ENCODE measurements at places on chromosomes 11 and 22.

DNA sequence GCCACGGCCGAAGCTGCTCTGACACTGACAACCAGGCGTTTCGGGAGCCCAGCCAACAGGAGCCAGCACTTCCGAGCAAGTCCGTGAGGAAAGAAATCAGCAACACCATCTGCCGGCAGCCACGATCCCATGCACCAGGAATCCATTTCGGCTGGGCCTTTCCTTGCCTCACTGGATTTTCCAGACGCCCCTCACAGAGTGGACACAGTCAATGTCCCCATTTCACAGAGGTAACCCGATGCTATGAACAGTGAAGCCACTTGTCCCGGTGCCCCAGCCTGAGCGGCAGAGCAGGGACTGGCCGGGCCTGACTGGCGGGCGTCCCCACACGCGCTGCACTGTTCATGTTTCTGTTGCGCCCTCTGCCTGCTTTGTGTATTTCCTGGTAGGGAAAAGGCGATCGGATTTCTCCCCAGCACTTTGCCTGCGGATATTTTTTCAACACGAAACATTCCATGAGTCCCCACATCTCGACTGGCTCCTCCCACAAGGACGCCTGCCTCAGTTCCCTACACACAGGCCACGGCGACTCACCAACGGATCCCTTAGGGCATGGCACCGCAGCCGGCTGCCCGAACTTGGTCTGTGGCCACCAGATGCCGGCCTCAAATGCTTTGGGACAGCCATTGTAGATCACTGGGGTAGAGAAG lies 55.3 kb downstream of the TRMU start:
- DNase-seq: no peak

DNA sequence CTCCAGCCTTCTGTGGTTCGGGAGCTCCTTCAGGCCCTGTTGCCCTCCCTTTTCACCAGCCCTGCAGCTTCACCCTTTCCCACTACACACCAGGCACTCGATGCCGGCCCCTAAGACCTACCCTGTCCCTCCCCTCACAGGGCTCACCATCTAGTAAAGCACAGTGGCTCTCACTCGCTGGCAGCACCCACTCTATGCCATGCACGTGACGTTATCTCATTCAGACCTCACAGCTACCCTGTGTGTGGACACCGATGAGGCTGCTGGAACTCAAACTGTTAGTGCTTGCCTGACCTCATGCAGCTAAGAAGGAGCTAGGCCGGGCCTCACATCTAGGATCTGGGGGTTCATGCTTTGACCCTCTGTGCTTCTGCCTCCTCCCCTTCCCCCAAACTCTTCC lies 45.5 kb downstream of the SCN3B start:
- DNase-seq: no peak

GRCh38 chr11:2849994-2850770 lies 35.4 kb downstream of the CDKN1C start:
- no peak for DNase-seq

- DNase-seq: no peak
Measured at GRCh38 chr22:48098921-48099245, 1336.4 kb downstream of the TBC1D22A start.

DNA sequence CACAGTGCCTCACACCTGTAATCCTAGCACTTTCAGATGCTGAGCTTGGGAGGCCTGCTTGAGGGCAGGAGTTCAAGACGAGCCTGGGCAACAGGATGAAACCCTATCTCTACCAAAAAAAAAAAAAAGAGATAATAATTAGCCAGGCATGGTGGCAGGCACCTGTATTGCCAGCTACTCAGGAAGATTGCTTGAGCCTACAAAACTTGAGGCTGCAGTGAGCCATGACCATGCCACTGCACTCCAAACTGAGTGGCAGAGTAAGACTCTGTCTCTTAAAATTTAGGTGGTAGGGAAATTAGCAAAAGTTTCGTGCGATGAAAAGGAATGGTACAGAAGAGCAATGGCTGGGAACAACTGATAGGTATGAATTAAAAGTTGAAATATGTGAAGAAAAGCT lies 18.0 kb downstream of the ST13 start:
- DNase-seq: no peak

GRCh38 chr22:17783312-17783711 lies 9.0 kb upstream of the BID start:
- no peak for DNase-seq

DNA sequence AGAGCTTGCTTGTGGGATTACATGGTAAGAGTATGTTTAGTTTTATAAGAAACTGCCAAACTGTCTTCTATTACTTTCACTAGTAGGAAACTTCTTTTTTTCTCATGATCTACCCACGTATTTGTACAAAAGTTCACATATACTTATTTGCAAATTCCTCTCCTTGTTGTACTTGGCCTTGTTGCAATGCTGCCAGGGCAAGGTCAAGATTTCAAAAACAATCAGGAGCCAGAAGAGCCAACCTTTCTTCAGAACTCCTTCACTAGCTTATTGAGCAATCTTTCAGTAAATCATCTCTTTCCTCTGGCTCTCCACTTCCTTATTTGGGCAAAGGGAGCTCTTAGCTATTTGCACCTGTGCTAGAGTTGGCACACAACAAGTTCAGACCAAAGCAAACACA lies 9.7 kb downstream of the SRSF8 start:
- DNase-seq: peak; percentile 9

GRCh38 chr11:67268081-67268961 lies 2.0 kb downstream of the GRK2 start:
- peak; percentile 85 for DNase-seq

- DNase-seq: no peak
Measured at GRCh38 chr22:35910003-35910769, 118.4 kb downstream of the RBFOX2 start.

DNA sequence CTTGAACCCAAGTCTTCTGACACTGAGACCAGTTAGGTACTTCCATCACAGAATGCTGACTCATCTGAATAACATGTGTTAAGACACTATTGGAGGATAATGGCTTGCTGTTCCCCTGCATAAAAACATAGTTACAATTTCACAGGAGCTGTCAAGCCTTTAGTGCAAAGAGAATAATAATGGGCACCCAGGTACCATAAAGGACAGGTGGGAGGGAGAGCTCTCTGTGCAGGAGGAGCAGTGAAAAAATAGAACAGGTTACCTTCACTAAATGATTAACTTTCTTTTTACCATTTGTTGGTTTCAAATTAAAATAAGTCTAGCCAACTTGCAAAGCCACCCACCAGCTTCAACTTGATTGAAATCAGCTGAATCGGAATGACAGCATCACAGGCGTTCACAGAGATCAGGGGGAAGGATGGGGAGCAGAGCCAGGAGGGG lies 173.2 kb downstream of the DSCAML1 start:
- no peak for DNase-seq

DNA sequence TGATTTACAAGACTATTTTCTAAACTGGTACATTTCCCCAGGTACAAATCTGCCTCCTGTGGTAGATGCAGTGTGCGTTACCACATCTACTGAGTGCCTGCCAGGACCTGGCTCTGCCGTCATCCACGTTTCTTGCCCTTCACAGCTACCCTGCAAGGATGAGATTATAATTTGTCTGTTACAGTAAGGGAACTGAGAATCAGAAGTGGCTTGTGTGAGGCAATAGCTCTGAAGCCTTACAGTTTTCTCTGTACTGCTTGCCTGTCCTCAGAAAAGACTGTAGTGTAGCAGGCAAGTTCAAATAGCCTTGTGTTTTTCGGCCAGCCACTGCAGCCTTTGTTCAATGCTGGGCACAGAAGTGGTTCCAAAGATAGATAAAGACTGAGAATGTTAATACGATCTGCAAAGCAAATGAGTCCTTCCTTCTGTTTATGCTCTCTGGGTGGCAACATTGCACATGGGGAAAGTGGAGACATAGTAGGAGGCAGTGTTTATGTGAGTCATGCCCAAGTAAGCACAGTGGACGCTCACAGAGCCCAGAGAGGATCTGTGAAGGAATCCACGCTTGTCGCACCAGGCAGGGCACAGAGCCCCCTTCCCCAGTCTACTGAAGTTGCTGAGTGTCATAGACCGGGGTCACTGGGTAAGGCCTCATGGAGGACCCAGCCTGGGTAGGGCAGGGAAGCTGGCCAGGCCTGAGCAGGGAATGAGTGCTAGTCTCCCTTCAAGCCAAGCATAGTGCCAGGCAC lies 49.1 kb downstream of the MICAL2 start:
- DNase-seq: no peak

DNA sequence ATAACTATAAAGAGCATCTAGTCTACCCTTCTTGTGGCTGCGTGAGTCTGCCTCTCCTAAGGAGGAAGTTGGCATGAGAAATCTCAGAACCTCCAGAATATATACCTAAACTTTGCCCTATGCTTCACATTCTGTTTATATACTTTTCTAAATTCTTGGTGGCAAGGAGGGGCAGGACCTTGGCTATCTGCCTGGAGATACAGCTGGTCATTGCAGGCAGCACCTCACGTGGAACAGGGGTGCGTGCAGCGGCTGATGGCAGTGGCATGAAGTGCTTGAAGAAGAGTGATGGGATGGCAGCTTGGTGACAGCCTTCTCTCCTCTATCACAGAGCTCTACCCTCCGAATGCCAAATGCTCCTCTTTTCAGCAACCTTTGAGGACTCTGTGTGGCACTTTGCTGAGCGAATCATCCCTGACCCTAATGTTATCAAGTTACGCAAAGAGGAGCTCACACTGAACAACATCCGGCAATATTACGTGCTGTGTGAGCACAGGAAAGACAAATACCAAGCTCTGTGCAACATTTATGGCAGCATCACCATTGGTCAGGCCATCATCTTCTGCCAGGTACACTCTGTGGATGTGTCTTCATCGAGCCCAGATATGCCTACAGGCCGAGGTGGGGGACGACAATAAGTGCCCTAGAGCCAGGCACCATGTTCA lies 12.5 kb downstream of the DDX25 start:
- DNase-seq: no peak

GRCh38 chr22:50186181-50186714 lies 535 bp downstream of the TRABD start:
- no peak for DNase-seq

DNA sequence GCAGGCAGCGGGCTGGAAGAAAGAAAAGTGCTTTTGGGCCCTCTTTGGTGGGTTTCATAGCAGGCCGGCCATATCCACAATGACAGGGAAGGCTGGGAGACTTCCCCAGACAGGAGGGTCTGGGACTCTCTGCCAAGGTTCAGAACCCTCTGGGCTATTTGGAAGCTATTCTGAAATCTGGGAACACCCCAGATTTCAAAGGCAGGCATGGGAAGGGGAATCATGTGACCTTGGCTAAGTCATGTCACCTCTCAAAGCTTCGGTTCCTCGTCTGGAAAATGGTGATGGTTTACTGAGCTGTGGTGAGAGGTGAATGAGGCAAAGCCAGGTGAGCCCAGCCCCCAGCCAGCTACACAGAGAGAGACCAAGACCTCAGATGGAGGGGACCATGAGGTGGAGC lies 4.6 kb downstream of the CASTOR1 start:
- DNase-seq: no peak

- no peak for DNase-seq
Measured at GRCh38 chr22:37559521-37559900, 769 bp upstream of the CDC42EP1 start.

DNA sequence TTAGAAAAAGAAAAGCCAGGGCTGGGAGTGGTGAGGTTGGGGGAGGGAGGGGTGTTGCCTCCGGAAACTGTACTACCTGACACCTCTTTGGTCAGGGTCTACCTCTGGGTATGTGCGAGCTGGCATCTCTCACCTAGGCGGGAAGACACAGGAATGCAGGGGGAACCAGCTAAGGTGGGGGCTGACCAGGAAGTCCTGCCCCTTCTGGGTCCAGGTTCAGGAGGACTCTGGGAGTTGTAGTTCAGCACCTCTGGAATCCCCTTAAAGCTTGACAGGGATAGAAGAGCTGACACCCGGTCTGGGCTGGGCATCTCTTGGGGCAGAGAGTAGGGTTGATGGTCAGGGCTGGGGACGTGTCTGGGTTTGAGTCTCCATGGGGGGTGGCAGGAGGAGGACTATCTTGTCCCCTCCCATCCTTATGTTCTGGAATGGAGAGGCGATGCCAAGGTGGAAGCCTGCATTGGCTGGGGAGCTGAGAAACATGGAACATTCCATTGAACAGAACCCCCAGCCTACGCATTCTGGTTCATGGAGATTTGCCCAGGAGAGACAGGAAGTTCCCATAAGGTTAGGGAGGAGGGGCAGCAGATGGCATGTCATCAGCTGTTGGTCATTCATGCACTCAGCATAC lies 2.1 kb upstream of the KIAA1671 start:
- no peak for DNase-seq

GRCh38 chr11:71501071-71501985 lies 25.7 kb upstream of the KRTAP5-7 start:
- no peak for DNase-seq

GRCh38 chr11:35466058-35466457 lies 46.7 kb upstream of the SLC1A2 start:
- no peak for DNase-seq

DNA sequence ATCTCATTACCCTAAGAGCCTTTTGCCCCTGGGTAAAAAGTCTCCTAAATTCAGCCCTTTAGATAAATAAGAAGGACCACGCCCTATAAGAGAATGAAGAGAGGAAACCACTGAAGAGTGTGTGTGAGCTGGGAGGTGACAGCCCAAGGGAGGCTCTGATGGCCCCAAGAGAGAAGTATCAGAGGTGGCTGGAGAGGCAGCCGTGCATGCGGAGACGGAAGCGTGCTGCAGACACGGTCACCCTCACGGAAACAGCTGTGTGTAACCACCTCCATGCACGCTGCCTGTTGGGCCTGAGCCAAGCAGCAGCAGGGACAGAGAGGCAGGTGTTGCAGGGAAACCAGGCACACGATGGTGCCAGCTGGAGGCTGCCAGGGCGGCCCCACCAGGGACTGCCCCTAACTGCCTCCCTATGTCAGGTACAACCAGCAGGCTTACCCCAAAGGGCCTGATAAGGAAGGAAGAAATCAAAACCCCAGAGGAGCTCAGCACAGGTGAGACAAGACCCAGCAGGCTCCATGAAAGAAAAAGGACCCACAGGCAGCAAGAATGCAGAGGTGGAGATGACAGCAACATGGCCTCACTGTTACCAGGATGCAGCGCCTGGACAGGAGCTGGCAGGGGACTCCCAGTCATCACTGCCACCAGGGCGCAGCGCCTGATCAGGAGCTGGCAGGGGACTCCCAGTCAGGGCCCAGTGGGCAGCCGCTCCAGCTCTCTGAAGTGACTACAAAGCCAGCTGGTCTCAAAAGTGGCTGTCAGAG lies 7.8 kb downstream of the LARGE2 start:
- peak; percentile 64 for DNase-seq

DNA sequence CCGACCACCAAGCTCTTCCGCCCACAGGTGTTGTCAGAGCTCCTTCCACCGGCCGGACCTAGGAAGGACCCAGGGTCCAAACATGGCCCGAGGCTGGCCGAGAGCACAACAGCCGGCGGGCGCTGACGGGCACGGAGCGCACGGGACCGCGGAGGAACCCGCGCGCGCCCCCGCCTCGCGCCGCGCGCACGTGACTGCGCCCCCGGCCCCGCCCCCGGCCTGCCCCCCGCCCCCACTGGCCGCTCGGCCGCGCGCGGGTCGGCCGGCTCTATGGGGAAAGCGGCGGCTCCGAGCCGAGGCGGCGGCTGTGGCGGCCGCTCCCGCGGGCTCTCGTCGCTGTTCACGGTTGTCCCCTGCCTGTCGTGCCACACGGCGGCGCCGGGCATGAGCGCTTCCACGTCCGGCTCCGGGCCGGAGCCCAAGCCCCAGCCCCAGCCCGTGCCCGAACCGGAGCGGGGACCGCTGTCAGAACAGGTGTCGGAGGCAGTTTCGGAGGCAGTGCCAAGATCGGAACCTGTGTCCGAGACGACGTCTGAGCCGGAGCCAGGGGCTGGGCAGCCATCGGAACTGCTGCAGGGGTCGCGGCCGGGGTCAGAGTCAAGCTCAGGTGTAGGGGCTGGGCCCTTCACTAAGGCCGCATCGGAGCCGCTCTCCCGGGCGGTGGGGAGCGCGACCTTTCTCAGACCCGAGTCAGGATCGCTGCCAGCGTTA lies at the start of gene OSBP2:
Gene OSBP2 (plus strand): TSS at position 235 of the 711 bp plus-strand sequence. CDS start 36 bp downstream, at position 271.
- no peak for DNase-seq
